ENCODE measurements at places on chromosomes 3 and 15.

- DNase-seq = no peak
Measured at GRCh38 chr15:91068436-91068835, 31.6 kb upstream of the SV2B start.

- DNase-seq = no peak
Measured at GRCh38 chr3:166445865-166446264, 608.6 kb upstream of the BCHE start.

GRCh38 chr3:189455641-189456417, 175.4 kb upstream of the TP63 start:
- DNase-seq = no peak

DNA sequence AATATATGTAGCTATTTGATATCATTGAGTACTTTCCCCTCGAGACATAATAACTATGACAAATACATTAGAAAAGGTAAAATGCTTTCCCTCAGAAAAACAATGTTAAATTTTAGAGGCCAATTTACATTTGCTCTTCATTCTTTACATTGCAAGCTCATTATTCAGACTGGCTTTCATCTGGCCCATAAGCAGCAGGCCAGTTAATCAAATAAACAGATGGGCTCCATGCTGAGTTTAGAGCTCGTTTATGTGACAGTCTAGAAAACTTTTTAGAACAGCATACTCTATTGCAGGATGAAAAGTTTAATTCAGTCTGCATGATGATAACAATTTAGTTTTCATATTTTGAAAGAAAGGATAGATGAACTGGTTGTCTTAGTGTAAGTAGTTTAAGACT, 150.6 kb downstream of the DUT start:
- DNase-seq = no peak

DNA sequence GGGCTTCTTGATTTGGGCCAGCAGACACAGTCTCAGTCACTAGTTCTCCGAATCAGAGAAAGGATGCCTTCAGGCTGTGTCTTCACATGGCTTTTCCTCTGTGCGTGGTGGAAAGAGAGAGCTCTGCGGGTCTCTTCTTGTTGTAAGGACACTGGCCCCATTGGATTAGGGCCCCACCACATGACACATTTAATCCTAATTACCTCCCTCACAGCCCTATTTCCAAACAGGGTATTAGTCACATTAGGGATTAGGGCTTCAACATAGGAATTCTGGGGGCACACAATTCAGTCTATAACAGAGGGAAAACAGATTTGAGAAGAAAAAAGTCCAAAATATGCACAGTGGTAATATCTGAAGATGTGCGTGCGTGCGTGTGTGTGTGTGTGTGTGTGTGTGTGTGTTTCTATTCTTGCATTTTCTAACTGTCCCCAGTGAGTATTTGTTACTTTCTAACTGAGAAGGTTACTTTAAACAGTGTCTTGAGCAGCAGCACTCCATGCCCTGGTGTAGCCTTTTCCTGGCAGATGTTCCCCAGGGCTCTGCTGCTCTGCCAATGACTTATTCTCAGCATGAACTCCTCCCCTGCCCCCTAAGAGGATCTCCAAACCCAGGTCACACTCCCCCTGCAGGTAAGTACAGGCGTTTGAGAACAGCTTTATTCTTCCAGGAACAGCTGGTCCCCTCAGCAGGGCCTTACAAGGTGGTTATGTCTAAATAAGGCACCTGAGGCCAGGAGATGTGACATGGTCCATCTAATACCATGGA, 72.9 kb downstream of the RPL39L start:
- DNase-seq = no peak

DNA sequence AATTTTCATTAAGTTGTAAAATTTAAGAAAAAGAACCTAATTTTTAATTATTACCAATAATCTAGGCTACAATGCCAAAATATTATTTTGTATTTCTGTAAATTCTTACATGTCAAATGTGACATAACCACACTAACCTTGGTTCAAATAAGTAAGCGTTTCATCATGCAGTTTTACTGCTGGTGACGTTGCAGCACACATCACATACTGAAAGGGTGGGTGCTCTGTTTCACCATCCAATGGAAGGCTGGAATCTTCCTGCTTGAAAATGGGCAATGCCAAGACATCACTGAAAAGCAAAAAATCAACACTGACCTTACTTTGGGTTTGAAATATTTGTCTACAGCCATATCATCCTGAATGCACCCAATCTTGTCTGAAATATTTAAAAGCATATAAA, 14.8 kb downstream of the UBP1 start:
- DNase-seq = no peak

- no peak for DNase-seq
Measured at GRCh38 chr3:131928593-131928992, 106.2 kb downstream of the CPNE4 start.

DNA sequence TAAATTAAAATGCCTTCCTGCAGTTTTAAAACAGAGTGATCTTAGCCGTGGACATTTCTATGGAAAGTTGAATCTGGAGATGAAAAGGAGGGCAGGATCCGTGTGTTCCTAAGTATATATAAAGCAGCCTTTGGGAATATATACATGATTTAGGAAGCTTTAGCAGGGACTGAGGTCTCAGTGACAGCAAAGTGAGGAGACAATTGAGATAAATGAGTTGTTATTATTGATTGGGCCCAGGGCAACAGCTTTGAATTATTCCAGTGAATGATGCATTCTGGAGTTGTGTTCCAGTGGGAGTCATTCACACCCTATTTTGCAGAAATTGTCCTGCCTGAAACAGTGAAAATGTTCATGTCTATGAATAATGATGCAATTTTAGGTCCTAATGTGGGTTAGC, 281.4 kb downstream of the BCHE start:
- no peak for DNase-seq

- DNase-seq = peak; percentile 74
Measured at GRCh38 chr3:4722103-4722502, 229.0 kb downstream of the ITPR1 start.

DNA sequence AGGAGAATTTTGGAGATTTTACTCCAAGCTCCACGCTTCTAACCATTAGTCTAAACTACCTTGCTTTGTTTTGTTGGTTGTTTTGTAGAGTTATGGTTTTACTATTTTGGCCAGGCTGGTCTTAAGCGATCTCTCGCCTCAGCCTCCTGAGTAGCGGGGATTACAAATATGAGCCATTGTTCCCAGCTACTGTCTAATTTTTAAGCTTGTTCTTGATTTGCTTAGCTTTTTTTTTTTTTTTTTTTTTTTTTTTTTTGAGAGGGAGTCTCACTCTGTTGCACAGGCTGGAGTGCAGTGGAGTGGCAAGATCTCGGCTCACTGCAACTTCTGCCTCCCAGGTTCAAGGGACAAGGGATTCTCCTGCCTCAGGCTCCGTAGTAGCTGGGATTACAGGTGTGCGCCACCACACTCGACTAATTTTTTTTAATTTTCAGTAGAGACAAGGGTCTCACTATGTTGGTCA, 28.5 kb downstream of the EFCAB12 start:
- DNase-seq = no peak

DNA sequence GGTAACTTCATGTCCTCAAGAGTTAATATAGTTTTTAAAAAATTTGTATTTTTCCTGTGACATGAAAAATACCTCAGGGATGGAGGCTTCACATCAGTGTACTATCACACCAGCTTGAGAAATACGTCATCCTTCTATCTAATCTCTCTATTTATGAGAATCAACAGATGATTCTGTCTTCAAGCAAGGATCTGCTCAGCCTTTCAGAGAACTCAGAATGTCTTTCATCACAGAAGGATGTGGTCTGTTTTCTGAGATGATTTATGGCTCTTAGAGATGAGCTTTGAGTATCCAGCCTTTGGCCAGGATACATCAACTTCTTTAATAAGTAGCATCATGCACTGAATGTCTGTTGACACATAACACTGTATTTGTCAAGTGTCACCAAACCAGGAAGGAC, 193.9 kb downstream of the DTWD1 start:
- DNase-seq = no peak

- DNase-seq = no peak
Measured at GRCh38 chr3:2656806-2657777, 453.1 kb downstream of the IL5RA start.

- no peak for DNase-seq
Measured at GRCh38 chr15:81825136-81825535, 220.7 kb downstream of the MEX3B start.
